Activated CD4-positive, alpha-beta T cell treated with anti-CD3 and anti-CD28 coated beads, Interleukin-2, amount 10 ng/mL, durations not matched to agents 24 days and 14 days (primary cell): ENCODE measurements at places on chromosomes 1 and 21.

- DNase-seq, result no peak
Measured at GRCh38 chr21:40770435-40771055, 76.4 kb downstream of the DSCAM start.

DNA sequence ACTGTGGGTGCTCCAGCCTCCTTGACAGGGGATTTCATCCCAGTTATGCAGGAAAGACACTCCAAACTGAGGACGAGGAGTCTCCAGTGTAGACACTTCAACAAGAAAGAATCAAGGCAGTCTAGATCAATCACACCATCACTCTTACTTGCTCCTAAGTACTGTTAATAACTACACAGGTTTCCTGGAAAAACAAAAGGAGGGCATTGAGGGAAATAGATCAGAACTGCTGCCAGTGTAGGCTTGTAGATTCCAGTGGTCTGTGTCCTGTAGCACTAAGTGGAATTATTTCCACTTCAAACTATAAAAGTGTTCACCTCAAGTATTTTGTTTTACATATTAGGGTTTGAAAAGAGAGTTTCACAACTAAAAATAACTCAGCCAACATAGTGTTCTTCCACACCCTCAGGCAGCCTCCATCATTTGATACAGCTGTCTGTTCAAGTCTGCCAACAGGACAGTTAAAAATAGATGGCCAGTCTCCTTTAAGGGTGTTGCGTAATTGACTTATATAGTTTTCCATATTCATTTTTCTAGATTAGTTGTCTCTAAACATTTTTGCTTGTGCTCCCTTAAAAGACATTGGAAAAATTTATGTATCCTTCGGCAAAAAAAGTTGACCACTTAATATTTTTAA is 32.0 kb upstream of the AGL start:
- DNase-seq, result no peak

DNA sequence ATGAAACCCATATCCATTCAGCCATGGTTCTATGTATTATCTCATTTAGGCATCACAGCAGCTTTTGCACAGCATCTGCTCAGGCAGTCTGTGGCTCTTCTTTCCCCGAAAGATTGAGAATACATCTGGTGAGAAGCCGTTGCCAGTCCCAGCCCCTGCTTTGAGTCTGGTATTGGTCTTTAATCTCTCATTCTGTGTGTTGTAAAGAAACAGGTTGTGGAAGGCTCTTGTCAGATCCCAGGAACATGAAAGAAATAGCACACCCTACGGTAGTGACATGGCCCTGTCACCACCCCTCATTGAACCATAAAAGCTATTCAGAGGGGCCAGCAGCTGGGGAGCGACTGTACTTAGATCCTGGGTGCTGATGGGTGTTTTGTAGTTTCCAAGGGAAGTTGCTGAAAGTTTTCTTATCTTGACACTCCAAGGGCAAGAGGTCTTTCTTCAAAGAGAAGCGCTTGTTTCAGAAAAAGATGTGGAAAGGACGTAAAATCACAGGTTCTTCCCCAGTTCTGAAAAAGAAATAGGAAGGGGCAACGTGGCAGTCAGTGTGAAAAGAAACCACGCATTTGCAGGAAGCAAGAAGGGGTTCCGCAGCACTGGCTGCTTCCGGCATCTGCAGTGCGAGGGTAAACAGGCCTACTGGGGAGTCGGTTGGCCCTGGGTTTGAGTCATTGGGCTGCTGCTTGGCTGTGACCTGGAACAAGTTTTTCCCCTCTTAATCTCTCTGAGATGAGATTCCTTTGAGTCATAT is 145.0 kb downstream of the DHRS3 start:
- DNase-seq, result peak; percentile 87

DNA sequence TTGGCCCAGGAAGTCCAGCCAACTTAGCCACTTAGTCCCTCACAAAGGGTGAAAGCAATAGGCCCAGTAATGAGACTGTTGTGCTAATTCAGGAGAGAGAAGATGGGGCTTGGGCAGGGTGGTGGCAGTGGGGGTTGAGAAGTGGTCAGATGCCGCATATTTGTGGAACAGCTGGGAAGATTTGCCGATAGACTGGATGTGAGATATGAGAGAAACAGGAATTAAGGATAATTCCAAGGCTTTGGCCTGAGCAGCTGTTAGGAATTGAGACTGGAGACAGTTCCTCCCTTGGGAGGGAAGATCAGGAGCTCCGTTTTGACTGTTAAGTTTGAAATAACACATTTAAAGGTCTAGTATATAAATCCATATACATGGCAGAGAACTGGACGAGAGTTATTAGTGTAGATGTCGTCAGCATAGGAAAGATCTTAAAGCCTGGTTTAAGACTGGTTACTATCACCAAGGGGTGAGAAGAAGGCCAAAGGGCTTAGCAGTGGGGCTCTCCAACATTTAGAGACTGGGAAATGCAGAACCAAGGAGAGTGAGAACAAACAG is 323.7 kb upstream of the FAM78B start:
- DNase-seq, result no peak
